Mesothelial cell of epicardium (in vitro differentiated cells): ENCODE measurements at places on chromosomes 2 and 18.

- DNase-seq: no peak
Observed at GRCh38 chr2:166013878-166014277, 60.3 kb upstream of the TTC21B start.

- no peak for DNase-seq
Observed at GRCh38 chr2:168583710-168584521, 127.8 kb downstream of the CERS6 start.

- DNase-seq: no peak
Observed at GRCh38 chr2:42060718-42061619, 13.1 kb downstream of the PKDCC start.

GRCh38 chr2:39158351-39158750 is 37.5 kb upstream of the SOS1 start:
- no peak for DNase-seq

DNA sequence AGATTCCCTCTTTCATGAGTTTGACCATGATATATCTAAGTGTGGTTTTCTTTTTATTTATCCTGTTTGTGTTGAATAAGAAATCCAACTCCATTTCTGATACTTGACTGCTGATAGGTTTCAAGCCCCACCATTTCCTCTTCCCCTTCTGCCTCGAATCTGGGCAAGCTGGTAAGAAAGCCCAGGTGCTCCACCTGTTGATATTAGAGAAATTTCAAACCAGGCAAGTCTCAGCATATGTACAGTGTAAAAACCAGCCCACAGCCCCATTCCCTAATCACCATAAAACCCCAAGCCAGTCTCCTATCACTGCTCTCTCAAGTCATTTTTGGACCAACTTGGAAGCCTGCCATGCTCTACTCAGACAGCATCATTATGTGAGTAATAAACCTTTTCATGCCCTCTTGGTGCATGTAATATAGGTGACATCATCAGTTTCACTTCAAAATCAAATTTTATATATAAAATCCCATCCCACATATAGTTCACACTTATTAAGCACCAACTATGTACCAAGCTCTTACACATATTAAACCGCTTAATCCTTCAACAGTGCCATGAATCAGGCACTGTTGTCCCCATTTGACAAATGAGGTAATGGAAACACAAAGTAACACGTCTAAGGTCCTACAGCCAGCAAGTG is 46.6 kb downstream of the SMAD2 start:
- no peak for DNase-seq

DNA sequence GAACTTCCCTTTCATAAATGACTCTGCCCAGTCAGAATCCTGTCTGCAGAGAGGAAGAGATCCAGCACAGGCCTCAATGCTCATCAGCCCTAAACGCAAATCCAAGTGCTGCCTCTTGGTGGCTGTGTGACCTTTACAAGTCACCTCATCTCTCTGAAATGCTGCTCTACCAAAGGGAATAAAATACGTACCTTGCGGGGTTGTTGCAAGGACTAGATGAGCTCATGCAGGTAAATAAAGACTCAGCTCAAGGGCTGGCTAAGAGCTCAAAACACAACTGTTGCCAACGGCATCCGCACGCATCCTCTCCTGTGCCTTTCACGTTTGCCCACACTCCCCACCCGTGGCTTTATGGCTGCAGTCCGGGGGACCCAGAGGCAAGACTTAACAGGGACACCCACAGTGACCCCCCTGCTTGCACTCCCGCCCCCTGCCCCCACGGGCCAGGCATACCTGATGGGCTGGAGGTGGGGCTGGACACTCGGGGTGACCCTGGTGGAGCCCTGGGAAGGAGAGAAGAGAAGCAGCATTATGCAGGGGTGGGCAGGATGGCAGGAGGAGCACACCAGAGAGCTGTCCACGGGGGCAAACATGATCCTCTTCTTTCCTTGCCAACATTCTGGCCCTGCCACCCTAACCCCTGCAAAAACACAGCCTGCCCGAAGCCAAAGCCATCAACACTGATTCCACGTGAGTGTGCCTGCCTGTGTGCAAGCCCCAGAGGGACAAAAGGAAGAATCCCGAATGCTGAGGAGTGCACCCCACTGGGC is 102.6 kb downstream of the TNS1 start:
- no peak for DNase-seq

GRCh38 chr18:63831080-63831788 is 56.0 kb downstream of the SERPINB7 start:
- no peak for DNase-seq

DNA sequence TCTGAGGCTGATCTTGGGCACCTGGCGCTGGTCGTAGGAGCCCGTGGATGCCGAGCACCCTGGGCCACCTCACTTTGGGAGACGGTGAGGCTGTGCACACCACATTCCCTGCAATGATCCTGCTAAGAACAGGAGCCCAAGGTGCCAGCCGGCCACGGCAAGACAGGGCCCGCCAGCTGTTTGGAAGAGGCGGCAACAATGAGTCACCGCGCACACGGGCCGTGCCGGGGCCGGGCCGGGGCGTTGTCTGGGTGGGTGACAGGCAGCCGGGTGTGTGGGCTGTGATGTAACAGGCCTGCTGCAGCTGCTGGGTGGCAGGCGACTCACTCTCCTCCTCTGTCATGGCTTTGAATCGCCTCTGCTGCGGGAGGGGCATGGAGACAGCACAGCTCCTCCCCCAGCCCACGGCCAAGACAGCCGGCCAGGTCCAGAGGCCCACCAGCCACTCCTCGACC is 49.7 kb upstream of the ODC1 start:
- no peak for DNase-seq

DNA sequence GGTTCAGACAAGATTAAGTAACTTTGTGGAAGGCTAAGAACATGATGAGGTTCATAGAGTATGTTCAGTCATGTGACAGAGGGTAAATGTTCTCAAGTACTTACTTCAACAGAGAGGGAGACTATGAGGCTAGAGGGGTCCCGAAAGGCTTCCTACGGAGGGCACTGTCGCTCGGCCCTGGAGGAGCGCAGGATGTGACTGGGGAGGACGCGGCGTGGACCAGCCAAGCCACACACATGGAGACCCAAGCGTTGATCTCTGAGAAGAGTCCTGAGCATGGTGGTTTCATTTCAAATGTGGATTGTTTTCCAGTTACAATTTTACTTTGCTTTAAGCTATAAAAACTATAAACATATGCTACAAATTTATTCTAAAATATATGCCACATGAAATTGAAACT is 227.5 kb downstream of the PTGR3 start:
- no peak for DNase-seq

GRCh38 chr18:61851940-61852451 is 40.8 kb downstream of the RNF152 start:
- no peak for DNase-seq

DNA sequence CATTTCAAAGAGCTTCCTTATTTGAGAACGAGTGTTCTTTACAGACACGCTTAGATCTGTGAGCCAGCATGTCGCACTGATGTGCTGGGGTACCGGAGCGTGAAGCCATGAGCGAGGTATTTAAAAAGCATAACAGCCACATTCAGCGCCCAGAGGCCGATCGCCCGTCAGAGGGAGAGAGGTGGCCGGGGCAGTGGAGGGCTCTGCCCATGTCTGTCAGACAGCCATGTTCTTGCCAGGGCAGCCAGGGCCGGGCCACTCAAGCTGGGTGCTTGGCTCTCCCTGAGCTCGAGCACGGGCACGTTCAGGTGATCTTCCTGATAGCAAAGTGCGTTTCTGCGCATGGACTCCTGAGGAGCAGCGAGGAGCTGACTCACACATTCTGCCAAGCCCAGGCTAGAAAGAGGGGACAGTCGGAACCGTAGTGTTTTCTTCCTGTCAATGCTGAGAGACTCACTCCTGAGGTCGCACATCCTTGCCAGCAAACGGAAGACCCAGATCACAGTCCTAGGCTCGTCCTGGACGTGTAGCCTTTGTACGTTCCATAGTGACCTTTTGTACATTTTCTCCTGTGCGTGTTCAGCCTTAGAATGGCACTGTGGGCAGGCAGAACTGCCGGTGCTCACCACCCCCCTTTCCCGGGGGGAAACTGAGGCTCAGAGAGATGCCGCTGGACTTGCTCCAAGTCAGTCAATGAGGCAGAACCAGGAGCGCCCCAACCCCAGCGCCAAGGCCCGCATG is 100.7 kb downstream of the NFATC1 start:
- DNase-seq: no peak
